SW480 (cell line): ENCODE measurements at places on chromosomes 5 and 9.

- no peak for DNase-seq
Measured at GRCh38 chr5:120942596-120943350, 478.7 kb downstream of the PRR16 start.

DNA sequence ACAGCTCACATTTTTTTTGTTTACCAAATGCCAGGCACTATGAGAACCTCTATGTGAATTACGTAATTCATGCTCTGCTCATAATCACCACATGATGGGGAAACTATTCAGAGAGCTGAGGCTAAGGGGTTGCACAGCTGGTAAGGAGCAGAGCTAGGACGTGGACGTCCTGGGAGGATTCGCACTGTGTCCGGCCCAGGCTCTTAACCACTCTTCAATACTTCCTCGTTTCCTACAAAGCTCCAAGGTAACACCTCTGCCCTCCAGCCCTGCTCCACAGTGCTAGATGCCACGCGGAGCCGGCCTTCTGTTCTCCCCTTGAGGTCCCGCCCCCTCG, 8.7 kb downstream of the PHF19 start:
- DNase-seq = no peak

DNA sequence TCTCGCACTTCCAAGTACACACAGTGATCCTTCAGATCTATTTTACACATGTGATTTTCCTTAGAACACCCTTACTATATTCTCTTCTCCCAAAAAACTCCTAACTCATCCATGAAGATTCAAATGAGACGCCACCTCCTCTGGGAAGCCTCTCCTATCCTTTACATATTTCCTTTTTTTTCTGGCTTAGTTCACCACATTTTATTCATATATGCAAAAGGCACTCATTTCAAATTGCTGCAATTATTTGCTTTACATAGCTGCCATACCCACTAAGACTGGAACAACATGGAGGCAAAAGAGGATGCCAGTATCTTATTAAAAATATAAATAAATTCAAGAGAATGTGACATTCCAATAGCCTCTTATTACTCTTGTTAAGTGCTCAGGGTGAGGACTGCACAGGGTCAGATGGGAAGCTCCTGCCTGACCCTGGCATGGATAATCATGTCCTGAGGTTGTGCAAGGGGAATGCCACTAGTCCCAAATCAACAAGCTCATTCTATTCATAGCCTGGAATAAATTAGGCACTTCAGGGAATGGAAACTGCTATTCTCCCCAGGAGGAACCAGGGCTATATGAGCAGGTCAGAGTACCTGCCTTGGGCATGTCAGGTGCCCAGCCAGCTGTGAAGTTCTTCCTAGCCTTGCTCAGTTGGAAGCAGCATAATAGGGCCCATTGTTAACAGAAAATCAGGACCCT, 262.9 kb downstream of the FBXL17 start:
- no peak for DNase-seq

- DNase-seq = peak; percentile 90
Measured at GRCh38 chr5:1447671-1448361, 2.6 kb upstream of the SLC6A3 start.

DNA sequence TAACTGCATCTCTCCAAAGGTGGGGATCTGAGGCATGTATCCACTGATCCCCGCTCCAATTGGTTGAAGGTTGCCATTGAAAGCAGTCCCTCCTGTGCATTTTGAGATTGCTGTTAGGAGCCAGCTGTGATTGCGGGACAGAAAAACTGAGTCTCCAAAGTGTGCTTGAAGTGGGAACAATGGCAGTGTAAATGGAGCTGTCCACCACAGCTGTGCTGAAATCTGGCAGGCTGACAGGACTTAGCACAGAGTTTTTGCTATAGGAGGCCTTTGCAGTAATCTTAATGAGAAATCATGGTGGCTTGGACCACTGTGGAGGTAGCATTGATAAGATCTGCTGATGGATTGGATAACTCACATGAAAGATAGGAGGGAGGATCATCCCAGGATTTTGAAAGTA, 3.3 kb downstream of the RNF20 start:
- DNase-seq = no peak

DNA sequence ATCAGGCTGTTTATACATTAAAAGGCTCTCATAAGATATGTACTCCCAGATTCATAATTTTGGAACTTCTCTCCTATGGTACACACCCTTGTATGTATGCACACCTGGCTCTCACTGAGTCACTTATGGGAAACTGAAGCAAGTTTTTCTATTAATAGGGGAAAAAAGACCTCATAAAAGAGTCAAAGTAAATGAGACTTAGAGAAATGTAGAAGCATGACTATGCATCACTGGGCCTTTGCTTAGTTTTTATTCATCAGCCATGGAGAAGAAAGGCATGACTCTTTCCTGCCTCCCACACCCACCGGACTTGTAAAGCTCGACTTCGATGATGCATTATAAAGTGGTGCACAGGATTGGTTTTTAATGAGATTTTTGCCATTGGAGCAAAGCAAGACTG, 28.2 kb downstream of the MTAP start:
- DNase-seq = no peak

DNA sequence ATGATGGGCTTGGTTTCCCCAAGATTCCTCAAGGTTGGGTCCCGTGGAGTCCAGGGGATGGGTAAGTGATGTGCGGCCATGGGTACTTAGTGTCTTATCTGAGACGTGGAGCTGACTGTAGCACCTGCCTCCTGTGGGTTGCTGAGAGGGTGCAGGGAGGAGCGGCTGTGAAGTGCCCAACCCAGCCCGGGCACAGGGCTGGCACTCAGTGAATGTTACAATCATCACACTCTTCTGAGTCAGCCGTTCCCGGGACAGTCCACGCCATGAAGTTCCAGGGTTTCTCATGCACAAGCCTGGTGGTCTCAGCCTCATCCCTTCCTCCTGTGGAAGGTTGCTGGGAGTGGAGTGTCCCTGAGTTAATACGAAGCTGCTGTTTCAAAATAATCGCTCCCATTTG, 29.1 kb downstream of the NTNG2 start:
- no peak for DNase-seq

DNA sequence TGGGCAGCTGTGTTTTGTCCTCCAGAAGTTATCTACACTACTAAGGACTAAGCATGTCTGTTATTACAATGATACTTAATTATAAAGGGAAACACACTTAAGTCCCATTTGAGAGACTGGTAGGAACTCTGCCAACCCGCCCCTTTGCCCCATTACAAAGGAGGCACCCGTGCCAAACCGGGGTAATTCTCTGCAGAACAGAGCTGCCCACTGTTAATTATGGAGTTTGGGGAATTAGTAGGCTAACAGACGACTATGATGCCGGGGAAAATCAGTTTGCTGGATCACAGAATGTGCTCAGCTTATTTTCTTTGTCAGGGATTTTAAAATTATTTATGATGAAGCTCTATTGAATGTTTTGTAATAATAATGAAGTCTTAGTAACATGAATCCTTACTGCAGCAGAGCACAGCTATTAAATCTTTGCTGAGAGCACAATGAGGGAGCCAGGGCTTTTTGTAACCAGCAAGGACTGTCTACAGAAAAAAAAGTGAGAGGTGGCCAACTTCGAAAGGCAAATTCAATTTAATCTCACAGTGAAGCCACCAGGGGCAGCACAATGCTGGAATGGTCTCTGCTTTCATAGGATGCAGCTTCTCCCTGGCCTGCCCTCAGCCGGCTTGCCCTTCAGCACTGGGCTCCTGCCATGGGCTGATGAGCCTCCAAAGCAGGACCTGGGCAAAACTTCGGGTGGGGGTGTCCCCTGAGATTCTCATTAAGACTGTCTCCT, 134.5 kb downstream of the GNAQ start:
- no peak for DNase-seq

DNA sequence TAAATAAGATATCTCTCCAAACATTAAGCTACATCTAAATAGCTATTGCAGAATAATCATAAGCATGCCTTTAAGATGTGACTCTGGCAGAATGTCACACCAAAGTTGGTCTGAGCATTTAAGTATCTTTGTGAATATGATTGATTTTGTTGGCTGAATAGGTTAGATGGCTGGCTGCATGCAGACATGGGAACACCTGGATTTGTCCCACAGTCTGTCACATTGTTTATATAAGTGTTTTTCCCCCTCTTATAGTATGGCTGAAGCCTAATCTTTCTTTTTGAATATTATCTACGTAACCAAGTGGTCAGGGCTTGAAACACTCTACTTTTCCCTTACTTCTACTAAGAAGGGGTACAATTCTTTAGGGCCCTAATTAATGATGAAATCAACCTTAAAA, 36.2 kb downstream of the PCSK1 start:
- DNase-seq = no peak

- peak; percentile 55 for DNase-seq
Measured at GRCh38 chr9:71001780-71002386, 119.5 kb downstream of the TRPM3 start.

GRCh38 chr5:6496207-6496584, 47.5 kb downstream of the UBE2QL1 start:
- DNase-seq = no peak
